Stimulated activated CD4-positive, alpha-beta T cell treated with anti-CD3 and anti-CD28 coated beads, Interleukin-15, amount 100 ng/mL, for 1 hour (primary cell): ENCODE measurements at places on chromosomes 11 and 22.

- no peak for DNase-seq
These were observed 109.2 kb upstream of the GAL start for GRCh38 chr11:68575025-68575665.

DNA sequence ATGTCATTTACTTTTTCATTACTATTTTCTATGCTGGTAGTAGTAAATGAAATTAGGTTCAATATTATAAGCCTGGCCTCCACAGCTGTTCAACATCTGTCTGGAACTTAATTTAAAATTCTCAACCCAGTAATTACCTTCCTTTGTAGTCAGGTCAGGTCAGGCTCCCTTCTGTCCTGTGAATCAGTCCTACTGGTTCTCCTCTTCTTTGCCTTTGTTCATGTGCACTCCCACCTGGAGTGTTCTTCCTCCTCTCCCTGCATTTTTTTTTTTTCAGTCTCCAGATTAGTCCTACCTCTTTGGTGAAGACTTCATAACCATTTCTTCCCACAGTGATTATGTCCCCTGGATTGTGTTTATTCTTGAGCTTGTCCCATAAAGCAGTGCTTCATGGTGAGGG, 67.9 kb downstream of the DKK3 start:
- DNase-seq, result no peak

GRCh38 chr11:47983464-47984397, 3.4 kb downstream of the PTPRJ start:
- DNase-seq, result no peak

GRCh38 chr22:17772958-17773605, 1.2 kb downstream of the BID start:
- DNase-seq, result no peak

DNA sequence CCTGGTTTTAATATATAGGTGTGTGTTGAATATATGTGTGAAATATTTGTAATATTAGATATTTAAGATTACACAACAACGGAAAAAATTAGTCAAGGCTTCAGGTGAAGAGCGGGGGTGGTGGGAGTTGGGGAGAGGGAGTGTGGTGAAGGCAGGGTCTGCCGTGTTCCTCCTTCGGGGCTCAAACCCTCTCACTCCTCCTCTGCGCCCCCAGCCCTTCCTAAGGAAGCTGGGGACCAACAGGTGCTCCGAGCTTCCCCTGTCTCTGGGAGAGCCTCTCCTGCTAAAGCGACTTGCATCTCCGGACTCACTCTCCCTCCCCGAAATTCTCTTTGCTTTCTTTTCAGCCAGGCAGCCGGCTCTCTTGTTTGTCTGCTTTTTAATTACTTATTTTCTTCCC, 960 bp upstream of the CADM1 start:
- DNase-seq, result no peak

DNA sequence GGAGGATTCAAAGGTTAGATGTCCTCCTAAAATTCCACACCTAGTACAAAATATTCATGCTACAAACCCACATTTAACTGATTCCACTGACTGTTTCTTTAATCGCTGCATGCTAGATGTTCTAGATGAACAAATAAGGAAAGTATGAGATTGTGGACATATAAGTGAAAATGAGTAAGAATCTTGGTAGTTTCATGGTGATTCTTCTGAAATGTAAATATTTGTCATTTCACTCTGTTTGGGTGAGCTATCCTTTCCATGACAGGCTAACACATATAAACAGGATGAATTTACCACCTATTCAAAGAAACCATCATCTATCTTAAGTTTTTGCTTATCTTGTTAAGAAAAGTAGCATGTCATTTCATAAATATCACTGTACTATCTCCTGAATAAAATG, 14.8 kb downstream of the OR5B3 start:
- DNase-seq, result no peak

- no peak for DNase-seq
These were observed 105.5 kb downstream of the MICAL3 start for GRCh38 chr22:17918840-17919239.

DNA sequence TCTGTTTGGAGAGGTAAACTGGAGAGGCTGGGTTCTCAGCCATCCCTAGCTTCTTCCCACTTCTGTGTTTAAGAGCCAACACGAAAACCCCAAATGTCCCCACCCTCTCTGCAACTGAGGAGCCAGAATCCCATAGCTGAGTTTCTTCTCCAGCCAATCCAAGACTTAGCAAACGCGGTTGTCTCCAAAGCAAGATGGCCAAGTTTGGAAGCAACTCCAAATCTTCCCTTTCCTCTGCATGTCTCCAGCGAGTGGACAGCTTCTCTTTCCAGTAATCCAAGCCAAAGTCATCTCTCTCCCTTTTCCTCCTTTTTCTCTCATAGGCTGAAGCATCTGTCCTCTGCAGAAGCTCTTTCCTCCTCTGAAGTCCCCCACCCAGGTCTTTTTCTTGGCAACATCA, 539.2 kb downstream of the MIAT start:
- no peak for DNase-seq

DNA sequence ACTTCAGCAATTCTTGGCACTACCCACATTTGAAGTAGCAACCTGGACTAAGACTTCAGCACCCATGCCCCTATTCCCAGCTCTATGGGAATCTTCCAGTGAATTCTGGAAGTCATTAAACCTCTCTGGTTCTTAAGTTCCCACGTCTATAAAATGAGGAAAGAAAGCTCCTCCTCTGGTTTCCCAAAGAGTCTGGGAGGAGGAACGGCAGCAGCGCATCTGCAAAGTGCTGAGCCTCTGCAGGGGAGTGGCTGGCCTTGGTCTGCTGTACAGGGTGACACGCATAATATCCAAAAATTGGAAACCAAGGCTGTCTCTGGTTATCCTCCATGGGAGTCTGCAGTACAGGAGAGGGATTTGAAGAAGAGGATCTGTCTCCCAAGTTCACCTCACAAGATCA, 73.6 kb upstream of the TP53I11 start:
- DNase-seq, result no peak

DNA sequence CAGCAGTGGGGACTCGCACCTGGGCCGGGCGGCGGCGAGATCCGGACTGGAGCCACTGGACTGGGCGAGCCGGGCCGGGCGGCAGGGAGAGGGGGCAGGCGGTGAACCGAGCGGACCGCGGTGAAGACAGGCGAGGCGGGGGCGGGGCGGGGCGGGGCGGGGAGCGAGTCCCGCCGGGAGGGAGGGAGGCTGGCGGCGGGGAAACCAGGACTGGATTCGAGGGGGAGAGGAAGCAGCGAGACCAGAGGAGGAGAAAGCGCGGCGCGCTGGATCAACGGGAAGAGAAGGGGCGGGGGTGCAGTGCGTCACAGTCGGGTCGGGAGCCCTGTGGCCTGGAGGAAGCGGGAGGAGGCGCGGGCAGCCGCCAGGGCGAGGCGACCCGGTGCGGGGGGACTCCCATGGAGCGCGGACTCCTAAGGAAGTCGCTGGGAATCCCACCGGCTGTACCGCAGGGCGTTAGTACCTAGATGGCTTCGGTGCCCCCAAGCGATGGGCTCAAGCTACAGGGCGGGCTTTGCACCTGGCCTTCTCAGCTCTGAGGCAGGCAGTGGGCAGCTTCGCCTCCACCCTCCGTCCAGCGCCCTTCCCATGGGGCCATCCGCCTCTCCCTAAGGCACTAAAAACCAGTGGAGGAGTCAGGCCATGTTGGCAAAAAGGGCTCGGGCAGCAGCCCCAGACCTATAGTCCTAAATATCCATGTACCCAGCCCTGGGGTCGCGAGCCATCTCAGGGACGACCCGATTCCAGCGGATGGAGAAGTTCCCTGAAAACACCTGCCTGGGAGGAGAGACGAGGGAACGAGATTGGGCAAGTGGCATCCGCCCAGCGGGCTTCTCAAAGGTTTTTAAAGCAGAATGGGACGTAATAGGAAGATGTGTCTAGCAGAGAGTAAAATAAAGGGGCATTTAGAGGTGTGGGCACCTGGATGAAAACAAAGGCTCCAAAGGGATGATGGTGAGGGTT, at the start of gene TMEM121B:
Gene TMEM121B (minus strand): TSS at position 128 of the 963 bp plus-strand sequence. CDS start 233 bp downstream, outside the sequence.
- DNase-seq, result no peak

- no peak for DNase-seq
These were observed 18.8 kb downstream of the SNX19 start for GRCh38 chr11:130897262-130898182.

GRCh38 chr11:8060801-8061554, 20.0 kb upstream of the TUB start:
- DNase-seq, result no peak

DNA sequence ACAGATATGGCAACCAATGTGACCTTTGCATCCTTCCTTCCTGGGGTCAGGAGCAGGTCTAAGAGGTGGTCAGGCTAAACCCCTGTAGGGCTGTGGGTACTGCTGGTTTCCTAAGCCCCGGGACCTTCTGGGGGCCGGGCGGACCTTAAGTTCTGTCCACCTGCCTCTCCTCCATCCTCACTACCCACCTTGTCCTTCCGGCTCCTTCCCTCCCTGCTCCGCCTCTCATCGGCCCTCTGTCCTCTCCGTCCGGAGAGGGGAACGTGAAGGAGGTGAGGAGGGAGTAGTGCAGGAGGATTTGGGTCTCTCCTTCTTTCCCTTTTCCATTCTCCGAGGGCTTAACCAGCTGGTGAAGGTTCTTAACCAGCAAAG, 28.3 kb upstream of the PARVB start:
- no peak for DNase-seq

- DNase-seq, result no peak
These were observed 1.3 kb upstream of the SLC25A45 start for GRCh38 chr11:65383778-65384177.

GRCh38 chr11:108196901-108197300, 25.5 kb downstream of the NPAT start:
- DNase-seq, result no peak

DNA sequence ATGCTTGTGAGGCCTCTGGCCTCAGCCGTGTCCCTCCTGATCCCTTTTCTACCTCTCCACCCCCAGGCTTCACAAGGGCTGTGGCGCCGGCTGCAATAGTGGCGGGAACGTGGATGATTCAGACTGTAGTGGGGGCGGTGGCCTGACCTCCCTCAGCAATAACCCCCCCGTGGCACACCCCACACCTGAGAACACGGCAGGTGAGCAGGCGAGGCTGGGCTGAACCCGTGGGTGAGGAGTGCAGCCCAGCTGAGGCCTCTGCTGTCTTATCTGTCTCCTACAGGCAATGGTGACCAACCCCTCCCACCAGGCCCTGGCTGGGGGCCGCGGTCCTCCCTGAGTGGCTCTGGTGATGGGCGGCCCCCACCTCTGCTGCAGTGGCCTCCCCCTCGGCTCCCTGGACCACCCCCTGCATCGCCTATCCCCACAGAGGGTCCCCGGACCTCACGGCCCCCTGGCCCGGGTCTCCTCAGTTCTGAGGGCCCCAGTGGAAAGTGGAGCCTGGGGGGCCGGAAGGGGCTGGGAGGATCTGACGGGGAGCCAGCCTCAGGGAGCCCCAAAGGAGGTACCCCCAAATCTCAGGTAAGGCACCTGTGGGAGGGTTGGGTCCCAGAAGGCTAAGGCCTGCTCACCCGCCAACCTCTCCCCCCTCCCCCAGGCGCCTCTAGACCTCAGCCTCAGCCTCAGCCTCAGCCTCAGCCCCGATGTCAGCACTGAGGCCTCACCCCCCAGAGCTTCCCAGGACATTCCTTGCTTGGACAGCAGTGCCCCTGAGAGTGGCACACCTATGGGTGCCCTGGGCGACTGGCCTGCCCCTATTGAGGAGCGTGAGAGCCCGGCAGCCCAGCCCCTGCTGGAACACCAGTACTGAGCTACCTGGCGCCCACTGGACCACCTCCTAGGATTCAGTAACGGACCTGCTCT, 1.5 kb upstream of the SIPA1 start:
- no peak for DNase-seq

DNA sequence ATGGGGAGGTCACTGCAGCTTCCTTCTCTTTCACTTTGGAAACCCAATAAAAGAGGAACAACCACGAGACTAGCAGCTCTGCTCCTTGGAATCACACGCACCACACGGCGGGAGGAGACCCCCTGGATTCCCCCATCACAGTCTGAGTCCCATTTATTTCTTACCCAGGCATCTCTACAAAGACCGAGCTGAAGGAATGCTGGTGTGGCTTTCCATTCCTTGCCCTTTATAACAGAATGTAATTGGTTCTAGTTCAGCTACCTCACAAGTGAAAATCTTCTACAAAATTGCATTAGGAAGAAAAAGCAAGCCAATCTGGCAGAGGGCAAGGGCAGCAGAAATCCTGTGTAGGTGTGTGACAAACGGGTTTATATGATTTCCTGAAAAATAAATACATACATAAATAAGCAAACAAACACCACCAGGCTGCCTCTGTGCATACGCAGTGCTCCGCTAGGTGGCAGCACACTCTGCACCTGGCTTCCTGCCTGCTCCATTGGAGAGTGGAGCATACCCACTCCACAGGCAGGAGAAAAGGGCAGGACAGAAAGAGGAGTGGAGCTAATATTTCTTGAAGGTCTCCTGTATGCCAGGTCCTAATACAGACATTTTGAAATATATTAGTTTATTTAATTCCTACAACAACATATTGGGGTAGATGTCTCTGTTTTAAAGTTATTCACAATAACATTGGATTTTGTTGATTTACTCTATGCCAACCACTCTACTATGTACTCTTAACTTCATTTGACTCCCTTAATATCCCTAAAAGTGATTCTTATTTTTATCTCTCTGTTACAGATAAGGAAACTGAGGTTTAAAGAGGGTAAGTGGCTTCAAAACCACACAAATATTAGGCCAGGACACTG, 673.1 kb downstream of the KCNA4 start:
- DNase-seq, result no peak

DNA sequence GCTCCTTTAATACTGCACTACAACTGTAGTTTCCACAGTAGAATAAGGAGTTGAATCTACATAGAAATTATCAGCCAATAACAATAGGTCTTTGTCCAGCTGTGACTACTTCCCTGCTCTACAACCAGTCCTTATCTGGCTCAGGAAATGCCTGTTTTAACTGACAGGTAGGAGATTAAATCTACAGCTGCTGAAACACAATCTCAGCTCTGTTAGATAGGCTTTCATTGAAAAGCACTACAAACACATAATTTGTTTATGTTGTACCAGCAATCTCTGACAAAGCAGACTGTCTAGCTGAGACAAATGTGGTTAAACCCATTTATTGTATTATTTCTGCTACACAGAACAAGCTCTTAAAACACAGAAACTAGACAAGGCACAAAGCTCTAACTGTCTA, 230.0 kb downstream of the SOX6 start:
- DNase-seq, result no peak

- no peak for DNase-seq
These were observed 817 bp downstream of the ARL2 start for GRCh38 chr11:65014726-65015227.

DNA sequence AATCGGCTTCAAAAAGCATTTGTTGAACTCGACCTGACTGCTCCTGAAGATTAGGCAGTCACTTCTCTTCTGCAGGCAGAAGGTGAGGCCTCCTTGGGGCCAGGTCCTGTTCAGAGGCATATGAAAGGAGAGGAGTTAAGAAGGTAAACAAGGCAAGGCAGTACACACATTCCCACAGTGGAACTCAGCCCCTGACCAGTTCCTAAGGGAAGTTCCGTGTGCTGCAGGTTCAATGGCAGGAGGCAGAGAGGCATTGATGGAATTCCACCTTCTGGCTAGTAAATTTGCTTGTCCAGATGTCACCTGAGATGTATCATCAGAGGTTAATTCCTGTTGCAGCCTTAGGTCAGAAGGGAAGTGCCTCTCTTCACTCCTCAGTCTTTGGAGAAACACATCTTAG, 337.0 kb upstream of the MTNR1B start:
- no peak for DNase-seq

GRCh38 chr11:27254744-27255446, 108.1 kb downstream of the CCDC34 start:
- DNase-seq, result no peak

- no peak for DNase-seq
These were observed 11.3 kb downstream of the P2RY6 start for GRCh38 chr11:73283276-73284000.

GRCh38 chr22:38754751-38755154, 1.0 kb downstream of the SUN2 start:
- no peak for DNase-seq

GRCh38 chr11:105073456-105074165, 28.5 kb upstream of the CARD16 start:
- no peak for DNase-seq

GRCh38 chr22:38177926-38178604, 3.6 kb downstream of the PLA2G6 start:
- DNase-seq, result no peak
